Common myeloid progenitor, CD34-positive (primary cell): ENCODE measurements at places on chromosomes 1 and 21.

DNA sequence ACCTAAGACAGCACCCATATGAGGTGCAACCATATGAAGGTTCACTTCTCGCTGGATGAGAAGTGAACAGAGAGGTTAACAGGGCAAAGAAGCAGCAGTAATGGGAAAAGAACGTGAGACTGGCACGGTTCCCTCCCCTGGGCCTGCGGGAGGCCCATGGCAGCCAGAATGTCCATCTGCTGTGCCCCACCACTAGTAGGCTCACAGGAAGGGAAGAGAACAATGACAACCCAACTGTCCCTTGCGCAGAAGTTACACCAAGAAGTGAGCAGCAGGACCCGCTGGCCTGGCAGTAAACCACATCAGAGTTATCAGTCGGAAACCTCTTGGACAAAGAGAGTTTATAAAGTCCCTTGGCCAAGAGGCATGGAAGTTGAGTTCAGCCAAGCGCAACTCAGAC lies 11.3 kb downstream of the HIVEP3 start:
- no peak for DNase-seq

DNA sequence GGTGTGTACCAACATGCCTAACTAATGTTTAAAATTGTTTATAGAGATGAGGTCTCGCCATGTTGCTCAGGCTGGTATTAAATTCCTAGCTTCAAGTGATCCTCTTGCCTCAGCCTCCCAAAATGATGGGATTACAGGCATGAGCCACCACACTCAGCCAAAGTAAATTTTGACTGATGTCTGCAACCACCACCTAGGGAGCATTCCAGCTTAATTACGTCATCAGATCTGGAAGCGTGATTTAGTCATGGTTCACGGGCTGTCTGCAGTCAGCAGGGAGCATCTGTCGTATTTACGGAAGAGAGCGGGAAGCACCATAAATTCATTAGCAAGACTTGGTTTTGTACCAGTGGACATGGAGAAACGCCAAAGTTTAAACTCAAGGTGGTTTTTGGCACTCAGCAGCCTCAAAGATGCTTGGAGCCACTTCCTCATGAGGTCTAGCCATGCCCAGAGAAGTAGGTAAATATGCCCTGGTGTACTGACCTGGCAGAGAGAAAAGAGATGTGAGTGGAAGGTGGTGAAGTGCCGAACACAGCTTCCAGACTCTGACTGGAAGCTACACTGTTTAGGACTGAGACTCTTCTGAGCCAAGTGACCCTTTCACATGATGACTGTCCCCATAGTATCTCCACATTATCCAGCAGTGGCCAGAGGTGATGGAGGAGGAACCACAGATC lies 60.8 kb upstream of the SLC35F3 start:
- no peak for DNase-seq

- DNase-seq, result no peak
Measured at GRCh38 chr1:30345491-30346130, 377.8 kb downstream of the MATN1 start.

GRCh38 chr1:72229893-72230292 lies 52.4 kb downstream of the NEGR1 start:
- no peak for DNase-seq

DNA sequence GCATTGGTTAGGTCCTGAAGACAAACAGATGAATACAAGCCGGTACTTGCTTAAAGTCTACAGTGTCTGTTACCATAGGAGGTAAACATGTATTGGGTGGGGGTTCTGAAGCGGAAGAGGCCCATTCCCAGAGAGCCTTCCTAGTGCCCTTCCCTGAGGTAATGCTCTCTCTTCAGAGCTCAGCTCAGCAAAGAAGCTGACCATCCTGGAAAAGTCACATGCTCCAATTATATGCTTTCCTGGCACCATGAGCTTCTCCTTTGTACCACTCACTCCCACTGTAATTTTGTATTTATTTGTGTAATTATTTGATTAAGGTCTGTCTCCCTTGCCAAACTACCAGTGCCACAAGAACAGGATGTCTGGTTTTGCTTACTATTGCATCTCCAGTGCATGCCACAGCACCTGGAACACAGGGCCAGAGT lies 42.0 kb downstream of the RAB3B start:
- DNase-seq, result no peak

GRCh38 chr1:78950826-78951225 lies 55.7 kb downstream of the ADGRL4 start:
- DNase-seq, result no peak

DNA sequence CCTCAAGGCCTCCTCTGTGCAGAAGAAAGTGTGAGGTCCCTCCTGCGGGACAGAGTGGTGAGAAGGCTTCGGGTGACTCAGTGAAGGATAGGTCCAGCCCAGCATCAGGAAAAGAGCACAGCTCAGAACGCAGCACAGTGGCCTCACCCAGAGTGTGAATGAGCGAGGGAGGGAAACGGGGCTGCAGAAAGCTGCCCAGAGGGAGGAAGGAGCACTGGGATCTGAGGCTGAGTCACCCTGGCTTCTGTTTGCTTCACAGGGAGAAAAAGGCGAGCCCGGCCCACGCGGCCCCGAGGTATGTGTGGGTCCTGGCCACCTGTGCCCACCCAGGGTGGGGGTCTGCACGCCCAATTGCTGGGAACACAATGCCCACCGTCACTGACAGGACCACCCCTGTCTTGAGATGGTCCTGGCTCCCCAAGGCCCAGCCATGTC lies 24.3 kb downstream of the COL6A2 start:
- DNase-seq, result no peak
